GM23338 (cell line): ENCODE measurements at places on chromosomes 6 and 20. TPM values are rescaled to one million over a fixed set of nuclear protein-coding genes. Genes with fewer than 3 reads are reported as not detected.

DNA sequence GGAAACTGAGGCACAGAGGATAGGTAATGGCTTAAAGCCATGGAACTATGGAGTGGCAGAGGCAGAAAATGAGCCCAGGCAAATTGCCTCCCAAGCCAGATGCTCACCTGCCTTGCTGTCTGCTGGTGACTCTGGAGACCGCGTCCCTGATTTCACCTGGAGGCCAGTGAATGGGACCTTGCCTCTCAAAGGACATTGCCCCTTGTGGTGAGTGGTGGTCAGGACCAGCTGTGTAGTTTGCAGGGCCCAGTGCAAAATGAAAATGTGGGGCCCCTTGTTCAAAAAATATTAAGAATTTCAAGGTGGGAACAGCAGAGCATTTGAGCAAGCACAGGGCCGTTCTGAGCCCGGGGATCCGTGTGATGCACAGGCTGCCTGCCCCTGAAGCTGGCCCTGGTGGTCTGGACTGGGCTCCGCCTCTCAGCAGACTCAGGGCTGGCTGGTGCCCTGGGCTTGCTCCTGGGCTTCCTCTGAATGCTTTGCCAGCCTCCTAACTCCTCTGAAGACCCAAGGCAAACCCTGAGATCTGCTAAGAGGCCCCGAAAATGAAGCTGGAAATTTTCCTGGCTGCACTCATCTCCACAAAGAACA, 19.8 kb upstream of the KCNG1 start:
- no peaks in the 10 kb centered on the region for H3K27me3 ChIP-seq
- DNase-seq = peak; percentile 73
- no peaks in the 10 kb centered on the region for H3K4me1 ChIP-seq
- no peak overlapping the region for H3K27ac ChIP-seq
- no peaks in the 10 kb centered on the region for H3K36me3 ChIP-seq

- no peaks in the 10 kb centered on the region for H3K36me3 ChIP-seq
- H3K27ac ChIP-seq = no peak overlapping the region
- DNase-seq = no peak
- H3K27me3 ChIP-seq = no peaks in the 10 kb centered on the region
Observed at GRCh38 chr6:36121787-36122494, 8.4 kb upstream of the MAPK13 start.

- no peaks in the 10 kb centered on the region for H3K27me3 ChIP-seq
- no peak overlapping the region for H3K27ac ChIP-seq
- H3K4me3 ChIP-seq = no peak overlapping the region
- H3K4me1 ChIP-seq = peaks cover 7% of the 10 kb centered on the region; the same call in 1 of the 2 replicates
- no peak for DNase-seq
- no peaks in the 10 kb centered on the region for H3K36me3 ChIP-seq
Observed at GRCh38 chr6:146595972-146596731, 2.6 kb upstream of the ADGB start.

GRCh38 chr20:50762435-50763220, 31.2 kb downstream of the PARD6B start:
- no peak overlapping the region for H3K27ac ChIP-seq
- no peak overlapping the region for H3K4me3 ChIP-seq
- peaks cover 19% of the 10 kb centered on the region for H3K4me1 ChIP-seq
- no peaks in the 10 kb centered on the region for H3K36me3 ChIP-seq

DNA sequence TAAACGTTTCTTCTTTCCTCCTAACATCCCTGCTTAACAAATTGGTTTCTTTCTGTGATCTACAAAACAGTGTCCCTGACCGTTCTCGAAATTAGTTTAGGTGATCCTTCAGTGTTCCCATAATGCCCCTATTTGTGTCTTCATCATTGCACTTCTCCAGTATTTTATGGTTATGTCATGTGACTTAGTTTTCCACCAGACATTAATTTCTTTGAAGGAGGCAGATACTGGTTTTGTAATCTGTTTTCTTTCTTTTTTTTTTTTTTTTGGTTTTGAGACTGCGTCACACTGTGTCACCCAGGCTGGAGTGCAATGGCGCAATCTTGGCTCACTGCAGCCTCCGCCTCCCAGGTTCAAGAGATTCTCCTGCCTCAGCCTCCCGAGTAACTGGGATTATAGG, 49.2 kb downstream of the FAM217A start:
- 0 out of 2 replicates have a peak, but pooled peaks cover 7% of the 10 kb centered on the region for H3K4me1 ChIP-seq
- H3K4me3 ChIP-seq = no peak overlapping the region
- H3K36me3 ChIP-seq = peaks cover 11% of the 10 kb centered on the region; the same call in 1 of the 2 replicates
- H3K27me3 ChIP-seq = no peaks in the 10 kb centered on the region

- no peaks in the 10 kb centered on the region for H3K36me3 ChIP-seq
- no peaks in the 10 kb centered on the region for H3K27me3 ChIP-seq
- DNase-seq = peak; percentile 94
- H3K4me3 ChIP-seq = peak within 1 kb of the TSS; percentile 60
- H3K27ac ChIP-seq = peak within 1 kb of the TSS; percentile 95
- peaks cover 49% of the 10 kb centered on the region for H3K4me1 ChIP-seq
Observed at GRCh38 chr6:56246881-56247653, at the start of gene COL21A1. COL21A1 (minus strand) TSS chr6:56247580; CDS start chr6:56182618, 64,962 bp downstream.

- H3K27ac ChIP-seq = no peak overlapping the region
- no peak for DNase-seq
- H3K36me3 ChIP-seq = no peaks in the 10 kb centered on the region
- H3K4me1 ChIP-seq = peaks cover 8% of the 10 kb centered on the region; the same call in 1 of the 2 replicates
Observed at GRCh38 chr6:79498842-79499241, 38.4 kb downstream of the LCA5 start.

DNA sequence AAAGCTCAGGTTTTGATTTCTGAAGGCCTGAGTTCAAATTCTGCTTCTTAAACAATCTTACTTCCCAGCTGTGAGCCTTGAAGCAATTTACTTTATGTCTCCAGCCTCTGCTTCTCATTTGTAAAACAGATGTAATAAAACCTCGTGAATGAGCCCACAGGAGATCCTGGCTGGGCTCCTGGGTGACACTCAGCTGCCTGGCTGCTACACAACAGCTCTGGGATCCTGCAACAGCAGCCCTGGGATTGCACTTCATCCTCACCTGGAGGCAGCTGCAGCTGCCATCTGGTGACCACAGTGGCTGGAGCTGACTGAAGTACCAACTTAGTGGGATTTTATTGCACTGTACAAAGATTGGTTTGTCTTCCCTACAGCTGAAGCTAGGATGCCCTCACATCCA, 98.6 kb downstream of the NDUFAF5 start:
- no peaks in the 10 kb centered on the region for H3K27me3 ChIP-seq
- no peaks in the 10 kb centered on the region for H3K4me1 ChIP-seq
- no peak overlapping the region for H3K27ac ChIP-seq
- H3K36me3 ChIP-seq = no peaks in the 10 kb centered on the region
- DNase-seq = no peak

- DNase-seq = no peak
- H3K4me3 ChIP-seq = no peak overlapping the region
- no peak overlapping the region for H3K27ac ChIP-seq
- H3K27me3 ChIP-seq = no peaks in the 10 kb centered on the region
- H3K4me1 ChIP-seq = peaks cover 8% of the 10 kb centered on the region
Observed at GRCh38 chr20:5128886-5129285, 2.1 kb downstream of the CDS2 start.

GRCh38 chr6:90249458-90249857, 47.2 kb downstream of the BACH2 start:
- no peak for DNase-seq
- H3K27me3 ChIP-seq = no peaks in the 10 kb centered on the region
- no peak overlapping the region for H3K27ac ChIP-seq

GRCh38 chr20:46741924-46742668, 32.6 kb downstream of the SLC2A10 start:
- no peaks in the 10 kb centered on the region for H3K4me1 ChIP-seq
- H3K27me3 ChIP-seq = no peaks in the 10 kb centered on the region
- H3K4me3 ChIP-seq = no peak overlapping the region
- H3K27ac ChIP-seq = no peak overlapping the region
- H3K36me3 ChIP-seq = no peaks in the 10 kb centered on the region

DNA sequence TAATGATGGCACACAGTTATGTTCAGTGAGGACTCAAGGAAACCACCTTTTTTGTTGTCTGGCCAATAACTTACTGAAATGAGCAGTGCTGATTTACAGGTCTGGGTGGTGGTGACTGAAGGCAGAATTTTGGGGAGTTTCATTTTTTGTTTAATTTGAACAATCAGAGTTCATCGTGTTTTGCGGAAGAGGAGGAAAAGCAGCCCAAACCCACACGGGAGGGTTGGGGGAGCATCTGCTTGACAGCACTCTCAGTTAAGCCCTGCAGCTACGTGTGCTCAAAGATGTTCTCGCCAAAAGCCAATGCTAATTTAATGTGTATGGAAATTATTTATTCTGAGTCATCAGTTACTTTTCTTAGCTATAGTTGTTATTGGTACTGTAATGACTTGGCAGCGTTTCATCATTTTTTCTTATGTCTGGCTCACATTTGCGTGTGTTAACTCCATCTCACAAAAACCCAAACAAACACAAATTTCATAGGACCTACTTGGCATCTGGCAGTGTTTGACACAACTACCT, 89.2 kb downstream of the UST start:
- H3K27ac ChIP-seq = no peak overlapping the region
- no peak overlapping the region for H3K4me3 ChIP-seq
- peaks cover 55% of the 10 kb centered on the region for H3K4me1 ChIP-seq

GRCh38 chr6:5167501-5167900, 82.4 kb downstream of the PPP1R3G start:
- no peak overlapping the region for H3K27ac ChIP-seq

DNA sequence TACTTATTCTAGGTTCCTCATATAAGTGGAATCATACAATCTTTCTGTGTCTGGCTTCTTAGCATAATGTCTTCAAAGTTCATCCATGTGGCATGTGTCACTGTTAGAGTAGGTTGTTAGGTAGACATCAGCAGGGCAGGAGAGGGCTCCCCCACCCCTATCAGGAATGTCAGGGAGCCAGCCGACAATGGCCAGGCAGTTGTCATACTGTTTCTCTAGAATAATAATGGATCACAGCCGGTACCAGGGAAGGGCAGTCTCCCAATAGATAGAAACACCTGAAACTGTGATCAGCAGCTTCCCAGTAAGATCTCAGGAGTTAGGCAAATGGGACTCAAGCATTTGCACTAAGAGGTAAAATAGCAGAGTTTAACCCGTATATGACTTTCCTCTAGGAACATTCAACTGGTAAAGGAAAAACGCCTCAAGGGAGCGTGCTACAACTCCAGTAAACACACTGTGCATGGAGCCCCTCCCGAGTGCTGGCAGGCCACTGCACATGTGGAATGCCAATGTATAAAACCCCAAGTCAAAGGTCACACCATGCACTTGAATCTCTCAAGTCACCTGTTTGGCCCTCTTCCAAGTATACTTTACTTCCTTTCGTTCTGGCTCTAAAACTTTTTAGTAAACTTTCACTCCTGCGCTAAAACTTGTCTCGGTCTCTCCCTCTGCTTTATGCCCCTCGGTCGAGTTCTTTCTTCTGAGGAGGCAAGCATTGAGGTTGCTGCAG, 29.8 kb upstream of the SIRT5 start:
- no peak overlapping the region for H3K27ac ChIP-seq
- no peaks in the 10 kb centered on the region for H3K27me3 ChIP-seq
- H3K4me1 ChIP-seq = peaks cover 10% of the 10 kb centered on the region; the same call in 1 of the 2 replicates
- no peak overlapping the region for H3K4me3 ChIP-seq

- no peak for DNase-seq
- no peaks in the 10 kb centered on the region for H3K36me3 ChIP-seq
- no peaks in the 10 kb centered on the region for H3K27me3 ChIP-seq
- H3K4me3 ChIP-seq = no peak overlapping the region
- peaks cover 15% of the 10 kb centered on the region for H3K4me1 ChIP-seq
Observed at GRCh38 chr20:10357061-10357708, 76.8 kb downstream of the MKKS start.

- H3K4me1 ChIP-seq = no peaks in the 10 kb centered on the region
- no peak overlapping the region for H3K4me3 ChIP-seq
- H3K27me3 ChIP-seq = no peaks in the 10 kb centered on the region
- H3K27ac ChIP-seq = no peak overlapping the region
- no peak for DNase-seq
- no peaks in the 10 kb centered on the region for H3K36me3 ChIP-seq
Observed at GRCh38 chr6:99285881-99286280, 63.6 kb downstream of the FAXC start.

DNA sequence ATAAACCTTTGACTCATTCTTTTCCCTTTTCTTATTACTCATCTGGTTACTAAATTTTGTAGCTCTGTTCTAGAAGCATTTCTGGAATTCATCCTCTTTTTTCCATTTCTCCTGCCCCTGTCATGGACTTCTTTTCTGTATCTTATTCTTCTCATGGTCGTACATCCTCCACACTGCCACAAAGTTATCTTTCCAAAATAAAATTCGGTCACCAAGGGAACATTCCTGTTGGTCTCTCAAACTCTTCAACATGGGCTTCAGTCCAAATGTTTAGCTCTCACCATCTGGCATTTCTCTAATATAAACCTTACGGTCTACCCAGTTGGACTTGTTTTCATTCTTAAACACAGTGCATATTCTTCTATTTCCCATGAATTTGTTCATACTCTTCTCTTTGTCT, 428.8 kb upstream of the ID4 start:
- H3K27ac ChIP-seq = no peak overlapping the region
- no peak for DNase-seq
- H3K4me1 ChIP-seq = no peaks in the 10 kb centered on the region
- no peaks in the 10 kb centered on the region for H3K27me3 ChIP-seq

- H3K27ac ChIP-seq = no peak overlapping the region; the same call in 1 of the 2 replicates
- no peaks in the 10 kb centered on the region for H3K27me3 ChIP-seq
- H3K4me3 ChIP-seq = no peak overlapping the region
- peaks cover 40% of the 10 kb centered on the region for H3K4me1 ChIP-seq
- DNase-seq = no peak
- H3K36me3 ChIP-seq = no peaks in the 10 kb centered on the region
Observed at GRCh38 chr6:143753678-143754077, 75.9 kb downstream of the PHACTR2 start.

Gene VSX1
- not detected in 2 replicates for polyA plus RNA-seq

Gene DDO
- polyA plus RNA-seq = not detected in 2 replicates

Gene GSTA3
- polyA plus RNA-seq = not detected in 2 replicates

Gene EBF4
- polyA plus RNA-seq = 1.4 and 1.6 TPM in 2 replicates

Gene BANF2
- not detected in 2 replicates for polyA plus RNA-seq

Gene ACSS1
- 1.1 and 1.3 TPM in 2 replicates for polyA plus RNA-seq

Gene LST1
- polyA plus RNA-seq = 0.37 TPM in 1 of 2 replicates, not detected in the other

Gene SOBP
- polyA plus RNA-seq = 1.5 and 2.2 TPM in 2 replicates

Gene C6orf58
- polyA plus RNA-seq = 0.18 TPM in 1 of 2 replicates, not detected in the other
